ENCODE measurements at places on chromosomes 7 and 10. TPM values are rescaled to one million over a fixed set of nuclear protein-coding genes. Genes with fewer than 3 reads are reported as not detected.

Gene BMPER
- total RNA-seq = 4.3 TPM

Gene HGF
- 0.03 TPM for total RNA-seq

Gene SVIL
- total RNA-seq = 24.7 TPM

Gene CYP2C19
- total RNA-seq = not detected

Gene CCL24
- total RNA-seq = not detected

Gene SMC3
- 62.7 TPM for total RNA-seq

Gene FAM13C
- 0.07 TPM for total RNA-seq

Gene PON1
- total RNA-seq = 1.6 TPM

Gene BMI1
- total RNA-seq = 35.2 TPM

Gene SYCE1
- not detected for total RNA-seq

Gene CYP3A5
- total RNA-seq = 1.1 TPM

Gene MMP21
- 0.03 TPM for total RNA-seq

Gene AKR1C4
- 0.13 TPM for total RNA-seq

Gene SKAP2
- total RNA-seq = 13.4 TPM

Gene FAM24B
- total RNA-seq = 11.9 TPM

Gene ABCA13
- total RNA-seq = 0.03 TPM

Gene ADGRA1
- total RNA-seq = 0.19 TPM

Gene MOGAT3
- total RNA-seq = not detected

Gene PON3
- total RNA-seq = 39.3 TPM
